Choroid plexus epithelial cell (primary cell): ENCODE measurements at places on chromosomes 13 and 19.

- DNase-seq = no peak
These were observed 5.8 kb upstream of the TLE5 start for GRCh38 chr19:3068071-3068470.

- DNase-seq = peak; percentile 91
These were observed 577 bp downstream of the ZNF181 start for GRCh38 chr19:34734537-34735103.

- no peak for DNase-seq
These were observed 550.1 kb downstream of the TBC1D4 start for GRCh38 chr13:74931698-74932433.

GRCh38 chr19:10587022-10587838 is at the start of gene AP1M2:
Gene AP1M2 (minus strand): TSS chr19:10587312. CDS start chr19:10587231, 81 bp downstream.
- no peak for DNase-seq
